ENCODE measurements at places on chromosomes 7 and 10.

DNA sequence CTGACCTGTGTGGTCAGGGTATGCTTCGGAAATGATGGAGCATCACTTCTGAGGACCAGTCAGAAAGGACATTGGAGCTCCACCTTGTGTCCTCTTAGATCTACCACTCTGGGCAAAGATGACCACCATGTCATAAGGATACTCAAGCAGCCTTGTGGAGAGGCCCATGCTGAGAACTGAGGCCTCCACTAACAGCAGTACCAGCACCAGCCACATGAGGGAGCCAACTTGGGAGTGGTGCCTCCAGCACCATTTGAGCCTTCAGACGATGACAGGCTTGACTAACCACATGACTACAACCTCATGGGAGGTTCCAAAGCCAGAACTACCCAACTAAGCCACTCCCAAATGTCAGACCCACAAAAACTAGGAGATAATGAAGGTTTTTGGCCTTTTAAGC is 116.0 kb downstream of the NPTX2 start:
- no peak for DNase-seq

DNA sequence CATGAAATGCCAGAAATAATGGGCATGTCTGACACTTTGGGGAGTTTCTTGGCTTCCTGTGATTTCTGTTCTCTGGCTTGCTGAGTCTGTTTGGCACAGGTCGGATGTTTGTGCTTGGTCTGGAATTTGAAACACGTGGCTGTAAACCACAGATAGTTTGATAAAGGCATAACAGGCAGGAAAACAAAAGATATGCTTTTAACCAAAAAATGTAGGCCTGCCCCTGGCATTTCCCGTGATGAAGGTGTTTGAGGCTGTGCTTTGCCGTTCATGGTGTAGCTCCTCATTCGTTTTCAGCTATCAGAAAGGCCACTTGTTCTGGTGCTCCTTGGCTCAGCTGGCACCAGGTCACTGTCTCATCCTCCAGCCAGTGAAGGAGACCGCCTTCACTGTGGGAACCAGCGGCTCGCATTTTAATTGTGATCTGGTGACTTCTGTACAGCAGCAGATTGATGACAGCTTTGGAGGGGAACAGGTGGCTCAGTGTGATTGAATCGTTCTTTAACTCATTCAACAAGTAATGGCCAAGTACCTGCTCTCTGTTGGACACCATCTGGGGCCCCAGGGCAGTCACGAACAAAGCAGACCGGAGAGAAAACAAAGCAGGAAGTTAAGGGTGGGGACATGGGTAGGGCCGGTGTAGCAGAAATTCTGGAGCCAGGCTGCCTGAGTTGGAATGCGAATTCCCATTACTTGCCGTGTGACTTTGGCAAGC is 111.5 kb downstream of the CCNY start:
- DNase-seq, result no peak

GRCh38 chr10:89357975-89358374 is 19.9 kb upstream of the IFIT1B start:
- DNase-seq, result no peak

DNA sequence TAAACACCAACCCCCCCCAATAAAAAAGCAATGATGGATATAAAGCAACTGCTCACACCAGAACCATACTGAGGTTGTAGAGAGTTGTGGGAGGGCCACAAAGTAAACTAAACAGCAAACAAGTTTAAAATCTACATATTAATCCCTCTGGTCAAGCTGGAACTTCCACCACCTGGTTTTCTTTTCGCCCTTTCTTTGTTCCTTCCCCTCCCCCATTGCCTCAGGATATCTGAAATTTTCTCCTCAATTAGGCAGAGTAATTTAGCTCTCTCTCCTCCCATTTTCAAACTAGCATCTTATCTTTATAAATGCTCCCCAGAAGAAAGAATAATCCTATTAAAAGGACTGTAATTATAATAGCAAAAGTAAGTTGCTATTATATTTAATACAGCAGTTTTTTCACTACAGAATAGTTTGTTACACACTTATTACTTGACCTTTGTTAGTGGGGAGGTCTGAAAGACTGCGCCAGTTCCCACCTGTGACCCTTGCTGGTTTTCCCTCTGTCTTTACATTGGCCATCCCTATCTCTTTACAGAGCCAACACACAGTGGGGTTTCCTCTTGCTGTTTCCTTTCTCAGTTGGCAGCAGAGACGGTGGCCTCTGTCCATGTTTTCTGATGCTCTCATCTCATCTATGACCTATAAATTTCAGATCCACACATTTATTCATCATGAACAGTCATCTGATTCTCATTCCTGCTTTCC is 235.4 kb downstream of the RNLS start:
- DNase-seq, result no peak

GRCh38 chr10:48809261-48809660 is 124.6 kb downstream of the WDFY4 start:
- DNase-seq, result no peak

- DNase-seq, result no peak
Measured at GRCh38 chr7:139874302-139874629, 45.2 kb downstream of the TBXAS1 start.

- no peak for DNase-seq
Measured at GRCh38 chr10:43873717-43874116, 225.0 kb upstream of the ZNF32 start.

GRCh38 chr10:96301616-96302015 is 2.6 kb upstream of the DNTT start:
- no peak for DNase-seq

DNA sequence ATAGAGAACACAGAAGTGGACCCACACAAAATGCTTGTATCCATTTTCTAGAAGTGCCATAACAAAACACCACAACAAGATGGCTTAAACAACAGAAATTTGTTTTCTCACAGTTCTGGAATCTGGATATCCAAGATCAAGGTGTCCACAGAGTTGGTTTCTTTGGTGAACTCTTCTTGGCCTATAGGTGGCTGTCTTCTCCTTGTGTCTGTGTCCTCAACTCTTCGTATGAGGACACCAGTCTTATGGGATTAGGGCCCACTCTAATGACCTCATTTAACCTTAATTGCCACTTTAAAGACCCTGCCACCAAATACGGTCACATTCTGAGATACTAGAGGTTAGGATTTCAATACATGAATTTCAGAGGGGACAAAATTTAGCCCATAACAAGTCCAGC is 30.8 kb upstream of the C10orf71 start:
- DNase-seq, result no peak

DNA sequence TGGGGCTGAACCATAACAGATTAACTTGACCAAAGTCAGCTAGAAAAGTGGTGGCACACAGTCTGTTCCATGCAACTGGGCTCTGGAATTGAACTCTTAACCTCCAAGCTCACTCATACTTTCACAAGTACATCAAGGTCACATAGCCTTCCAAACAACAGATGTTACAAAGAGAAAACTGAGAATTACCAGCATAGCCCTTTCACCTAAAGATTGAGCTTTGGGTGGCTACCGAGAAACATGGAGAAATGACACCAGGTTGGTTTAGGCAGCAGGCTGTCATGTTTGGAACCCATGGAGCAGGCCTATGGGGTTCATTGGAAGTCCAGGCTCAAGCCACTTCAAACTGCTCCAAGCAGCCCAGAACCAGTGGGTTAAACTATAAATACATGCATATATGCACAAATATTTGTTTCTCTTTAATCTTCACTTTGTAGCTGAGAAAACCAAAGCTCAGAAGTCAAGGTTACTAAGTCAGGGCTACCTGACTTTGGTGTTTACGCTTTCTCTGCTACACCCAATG is 59.1 kb downstream of the MALSU1 start:
- DNase-seq, result no peak

- no peak for DNase-seq
Measured at GRCh38 chr10:29446327-29446726, 157.5 kb downstream of the LYZL1 start.

GRCh38 chr7:1175967-1176851 is 16.2 kb upstream of the ZFAND2A start:
- DNase-seq, result no peak

DNA sequence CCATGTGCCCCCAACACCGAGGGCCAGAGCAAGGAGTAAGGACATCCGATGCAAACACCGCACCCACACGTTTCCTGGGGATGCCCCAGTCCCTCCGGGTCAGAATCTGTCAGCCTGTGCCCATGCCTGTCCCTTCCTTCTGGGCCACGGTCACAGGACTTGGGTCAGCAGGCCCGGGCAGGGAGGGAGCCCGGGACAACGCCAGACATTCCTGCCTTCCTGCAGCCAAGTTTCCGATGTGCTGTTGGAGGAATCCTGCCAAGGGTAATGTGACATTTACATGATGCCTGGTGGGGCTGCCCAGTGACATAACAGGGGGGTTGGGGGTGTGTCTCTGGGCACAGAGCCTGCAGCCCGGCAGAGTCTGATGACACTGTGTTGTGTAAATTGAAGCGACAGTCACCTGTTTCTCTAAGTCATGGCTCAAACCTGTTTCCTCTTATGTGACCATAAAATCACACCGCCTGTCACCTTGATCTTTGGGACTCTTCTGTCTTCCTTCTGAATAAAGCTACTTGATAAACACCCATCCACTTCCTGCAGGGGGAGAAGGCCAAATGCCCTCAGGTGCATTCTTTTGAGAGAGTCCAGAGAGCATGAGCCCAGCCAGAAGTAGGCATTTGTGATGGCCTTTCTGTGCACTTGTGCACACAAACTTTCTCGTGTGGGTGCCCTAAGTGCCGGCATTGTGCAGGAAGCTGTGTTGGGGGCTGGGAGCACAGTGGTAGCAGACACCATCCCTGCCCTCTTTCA is 175.3 kb upstream of the RHEB start:
- no peak for DNase-seq

- DNase-seq, result no peak
Measured at GRCh38 chr7:142776206-142776844, 5.6 kb downstream of the PRSS2 start.

- no peak for DNase-seq
Measured at GRCh38 chr10:131797626-131798025, 103.2 kb upstream of the PPP2R2D start.

- DNase-seq, result no peak
Measured at GRCh38 chr7:120654241-120654640, 203.7 kb downstream of the TSPAN12 start.

DNA sequence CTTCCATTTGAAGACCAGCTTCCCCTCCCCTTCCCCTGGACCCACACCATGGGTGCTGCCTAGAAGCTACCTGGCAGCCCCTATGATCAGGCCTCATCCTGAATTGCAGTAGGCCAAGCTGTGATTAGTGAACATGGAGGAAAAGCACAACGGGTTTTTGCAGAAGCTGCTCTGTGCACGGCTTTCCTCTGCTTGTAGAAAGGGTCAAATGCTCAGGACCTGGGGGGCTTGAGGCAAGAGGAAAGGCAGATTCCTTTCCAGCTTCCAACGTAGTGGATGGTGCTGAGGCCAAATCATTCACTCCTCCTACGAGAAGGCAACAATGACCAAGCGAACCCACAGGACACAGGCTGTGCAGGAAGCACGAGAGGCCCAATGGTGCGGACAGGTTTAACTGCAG is 410.3 kb upstream of the SHH start:
- no peak for DNase-seq

DNA sequence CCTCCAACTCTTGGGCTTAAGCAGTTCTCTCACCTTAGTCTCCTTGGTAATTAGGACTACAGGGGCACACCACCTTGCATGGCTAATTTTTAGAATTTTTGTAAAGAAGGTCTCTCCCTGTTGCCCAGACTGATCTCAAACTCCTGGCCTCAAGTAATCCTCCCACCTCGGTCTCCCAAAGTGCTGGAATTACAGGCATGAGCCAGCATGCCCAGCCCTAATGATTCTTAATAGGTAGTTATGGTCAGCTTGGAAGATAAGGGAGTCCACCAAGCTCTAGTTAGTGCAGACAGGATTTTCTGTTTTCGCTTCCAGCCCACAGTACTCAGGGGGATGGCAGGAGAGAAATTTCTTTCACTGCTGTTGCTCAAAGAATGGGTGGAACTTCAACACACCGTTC is 127.9 kb upstream of the PLXDC2 start:
- no peak for DNase-seq

- peak; percentile 49 for DNase-seq
Measured at GRCh38 chr7:26574476-26574875, 282.8 kb downstream of the SNX10 start.

DNA sequence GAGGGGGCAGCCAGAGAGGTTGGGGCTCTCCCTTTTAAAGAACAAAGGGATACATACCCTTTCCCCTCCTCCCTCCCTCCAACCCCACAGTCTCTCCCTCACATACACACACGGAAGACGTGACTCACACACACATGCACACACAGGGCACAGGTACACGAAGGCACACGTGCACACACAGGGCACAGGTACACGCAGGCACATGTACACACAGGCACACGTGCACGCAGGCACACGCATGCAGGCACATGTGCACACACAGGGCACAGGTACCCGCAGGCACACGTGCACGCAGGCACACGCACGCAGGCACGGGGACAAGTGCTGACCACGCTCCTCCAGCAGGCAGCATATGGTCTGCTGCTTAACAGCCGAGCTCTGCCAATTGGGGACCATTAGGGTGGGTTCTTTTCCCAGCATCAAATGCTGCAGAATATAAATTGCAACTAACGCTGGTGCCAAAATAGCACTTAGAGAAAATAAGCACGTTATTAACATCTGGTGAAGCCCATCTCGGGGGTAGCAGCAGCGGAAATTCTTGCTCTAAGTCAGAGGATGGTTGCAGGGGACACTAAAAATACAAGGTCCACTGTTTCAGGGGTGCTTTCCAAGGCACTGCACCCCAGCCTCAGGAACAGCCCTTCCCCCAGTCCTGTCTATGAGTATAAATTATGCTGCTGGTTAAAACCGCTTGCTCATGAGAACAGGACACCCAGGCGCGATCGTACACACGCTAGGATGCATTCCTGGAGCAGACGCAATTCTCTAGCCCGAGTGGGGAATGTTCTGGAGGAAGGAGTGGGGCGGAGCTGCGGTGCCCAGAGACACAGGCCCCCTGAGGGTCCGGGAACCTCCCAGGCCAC is 55.2 kb upstream of the TNRC18 start:
- DNase-seq, result no peak

DNA sequence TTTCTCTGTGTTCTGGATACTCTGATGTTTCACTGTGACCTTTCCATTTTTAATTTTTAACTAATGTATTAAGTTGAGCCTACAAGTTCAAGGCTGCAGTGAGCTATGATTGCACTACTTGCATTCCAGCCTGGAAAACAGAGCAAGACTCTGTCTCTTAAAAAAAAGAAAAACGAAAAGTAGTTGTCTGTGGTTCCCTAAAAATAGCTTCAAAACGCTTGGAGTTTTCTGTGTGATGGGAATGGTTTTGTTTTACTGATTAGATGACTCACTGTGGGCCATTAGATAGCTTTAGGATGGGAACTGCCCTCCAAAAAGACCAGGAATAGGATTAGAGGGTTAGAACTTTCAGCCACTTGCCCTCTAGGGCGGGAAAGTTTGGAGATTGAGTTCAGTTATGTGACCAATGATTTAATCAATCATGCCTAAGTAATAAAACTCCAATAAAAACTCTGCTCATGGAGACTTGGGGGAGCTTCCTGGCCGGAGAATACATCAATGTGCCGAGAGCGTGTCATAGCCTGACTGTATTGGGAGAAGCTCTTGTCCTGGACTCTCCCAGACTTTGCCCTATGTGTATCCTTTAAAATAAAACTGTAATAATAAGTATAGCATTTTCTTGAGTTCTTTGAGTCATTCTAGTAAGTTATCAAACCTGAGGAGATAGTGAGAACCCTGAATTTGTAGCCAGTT is 147.1 kb downstream of the LYZL1 start:
- DNase-seq, result no peak

GRCh38 chr7:132276234-132276630 is 300.0 kb downstream of the PLXNA4 start:
- DNase-seq, result no peak
